ENCODE measurements at places on chromosomes 1 and 21. TPM values are rescaled to one million over a fixed set of nuclear protein-coding genes. Genes with fewer than 3 reads are reported as not detected.
A peak's percentile ranks its signal among the peaks of the same experiment; 100 is the strongest.

- H3K27me3 ChIP-seq: no peaks in the 10 kb centered on the region
- no peak overlapping the region for H3K4me3 ChIP-seq
- peaks cover 13% of the 10 kb centered on the region for H3K4me1 ChIP-seq
- no peaks in the 10 kb centered on the region for H3K36me3 ChIP-seq
Observed at GRCh38 chr21:35926003-35926740, 134.2 kb downstream of the SETD4 start.

GRCh38 chr1:32068957-32069588, 3.7 kb upstream of the TMEM39B start:
- no peaks in the 10 kb centered on the region for H3K27me3 ChIP-seq
- H3K36me3 ChIP-seq: no peaks in the 10 kb centered on the region
- no peak overlapping the region for H3K4me3 ChIP-seq
- peak; percentile 79 for DNase-seq

- H3K27me3 ChIP-seq: peaks cover 36% of the 10 kb centered on the region
- no peaks in the 10 kb centered on the region for H3K36me3 ChIP-seq
- DNase-seq: no peak
- no peak overlapping the region for H3K27ac ChIP-seq
- no peaks in the 10 kb centered on the region for H3K4me1 ChIP-seq
Observed at GRCh38 chr1:38783640-38784229, 75.8 kb downstream of the RRAGC start.

- H3K4me3 ChIP-seq: no peak overlapping the region
- H3K27me3 ChIP-seq: no peaks in the 10 kb centered on the region
- no peak for DNase-seq
Observed at GRCh38 chr21:31368361-31368760, 24.3 kb upstream of the TIAM1 start.

DNA sequence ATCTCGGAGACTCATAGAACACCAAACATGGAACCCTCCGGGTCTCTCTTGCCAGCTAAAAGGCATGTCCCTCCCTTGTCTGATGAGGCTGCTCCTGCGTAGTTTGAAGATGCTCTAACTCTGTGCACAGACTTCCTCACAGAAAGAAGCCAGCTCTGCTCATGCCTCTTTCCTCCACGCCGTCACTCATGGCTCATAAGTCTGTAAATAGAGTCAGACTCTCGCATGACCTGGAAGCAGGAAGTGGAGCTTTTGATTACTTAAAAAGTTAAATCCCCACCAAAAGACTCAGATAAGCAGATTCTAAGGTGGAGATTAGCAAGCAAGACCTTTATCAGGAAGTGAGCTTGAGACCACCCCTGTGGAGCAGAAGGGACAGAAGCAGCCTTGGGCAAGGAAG, 171.6 kb downstream of the TRIM33 start:
- H3K27me3 ChIP-seq: peaks cover 2% of the 10 kb centered on the region
- H3K4me1 ChIP-seq: no peaks in the 10 kb centered on the region
- DNase-seq: no peak
- H3K27ac ChIP-seq: no peak overlapping the region

GRCh38 chr21:40803101-40803500, 43.9 kb downstream of the DSCAM start:
- DNase-seq: no peak
- H3K4me1 ChIP-seq: no peaks in the 10 kb centered on the region
- no peak overlapping the region for H3K27ac ChIP-seq
- H3K36me3 ChIP-seq: no peaks in the 10 kb centered on the region

The FCMR gene
- not detected for total RNA-seq

DNA sequence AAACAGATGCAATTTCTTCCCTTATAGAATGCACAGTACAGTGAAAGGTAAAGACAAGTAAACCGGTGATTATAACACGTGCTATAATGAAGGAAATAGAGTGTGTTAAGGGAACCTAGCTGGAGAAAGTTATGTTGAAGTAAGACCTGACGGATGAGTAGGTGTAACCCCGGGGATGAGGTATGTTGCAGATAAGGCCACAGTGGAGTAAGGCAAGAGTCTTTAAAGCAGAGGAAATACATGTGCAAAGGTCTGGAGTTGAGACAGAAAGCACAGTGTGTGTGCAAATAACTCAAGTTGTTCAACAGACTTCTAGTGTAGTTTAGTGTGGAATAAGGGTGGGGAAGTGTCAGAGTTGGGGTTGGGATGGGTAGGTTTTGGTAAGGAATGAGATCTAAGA, 2.9 kb downstream of the DBT start:
- no peak overlapping the region for H3K4me3 ChIP-seq
- H3K27ac ChIP-seq: no peak overlapping the region
- no peaks in the 10 kb centered on the region for H3K36me3 ChIP-seq
- DNase-seq: no peak

DNA sequence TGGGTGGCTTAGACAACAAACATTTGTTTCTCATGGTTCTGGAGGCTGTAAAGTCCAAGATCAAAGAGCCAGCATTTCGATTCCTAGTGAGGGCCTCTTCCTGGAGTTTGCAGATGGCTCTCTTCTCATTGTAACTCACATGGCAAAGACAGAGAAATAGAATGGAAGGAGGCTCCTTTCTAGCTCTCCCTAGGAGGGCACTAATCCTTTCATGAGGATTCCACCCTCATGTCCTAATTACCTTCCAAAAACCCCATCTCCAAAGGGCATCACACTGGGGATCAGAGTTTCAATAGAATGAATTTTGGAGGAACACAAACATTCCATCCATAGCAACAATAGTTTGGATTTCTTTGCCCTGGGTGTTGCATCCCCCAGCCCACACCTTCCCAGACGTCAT, 247.3 kb downstream of the TTLL7 start:
- H3K4me3 ChIP-seq: no peak overlapping the region
- no peak overlapping the region for H3K27ac ChIP-seq
- no peak for DNase-seq
- H3K27me3 ChIP-seq: no peaks in the 10 kb centered on the region
- no peaks in the 10 kb centered on the region for H3K4me1 ChIP-seq
- no peaks in the 10 kb centered on the region for H3K36me3 ChIP-seq

- H3K36me3 ChIP-seq: no peaks in the 10 kb centered on the region
- no peak for DNase-seq
- H3K27me3 ChIP-seq: no peaks in the 10 kb centered on the region
- H3K4me1 ChIP-seq: no peaks in the 10 kb centered on the region
- H3K27ac ChIP-seq: no peak overlapping the region
Observed at GRCh38 chr1:160916666-160917065, 31.7 kb upstream of the ITLN1 start.

DNA sequence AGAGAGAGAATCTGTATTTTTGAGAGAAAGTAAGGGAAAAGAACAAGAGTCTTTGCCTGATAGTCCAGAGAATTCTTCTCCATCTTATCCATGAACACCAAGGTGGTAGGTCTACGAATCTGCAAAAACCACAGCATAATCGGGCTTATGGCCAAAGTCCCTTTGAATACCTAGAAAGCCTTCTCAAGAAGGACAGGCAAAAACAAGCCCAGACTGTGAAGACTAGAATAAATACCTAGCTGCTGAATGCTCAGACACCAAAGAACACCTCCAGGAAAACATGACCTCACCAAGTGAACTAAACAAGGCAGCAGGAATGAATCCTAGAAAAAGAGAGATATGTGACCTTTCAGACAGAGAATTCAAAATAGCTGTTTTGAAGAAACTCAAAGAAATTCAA, 79.2 kb downstream of the HFM1 start:
- no peaks in the 10 kb centered on the region for H3K4me1 ChIP-seq
- no peak overlapping the region for H3K4me3 ChIP-seq
- no peak for DNase-seq
- no peaks in the 10 kb centered on the region for H3K27me3 ChIP-seq
- no peaks in the 10 kb centered on the region for H3K36me3 ChIP-seq

DNA sequence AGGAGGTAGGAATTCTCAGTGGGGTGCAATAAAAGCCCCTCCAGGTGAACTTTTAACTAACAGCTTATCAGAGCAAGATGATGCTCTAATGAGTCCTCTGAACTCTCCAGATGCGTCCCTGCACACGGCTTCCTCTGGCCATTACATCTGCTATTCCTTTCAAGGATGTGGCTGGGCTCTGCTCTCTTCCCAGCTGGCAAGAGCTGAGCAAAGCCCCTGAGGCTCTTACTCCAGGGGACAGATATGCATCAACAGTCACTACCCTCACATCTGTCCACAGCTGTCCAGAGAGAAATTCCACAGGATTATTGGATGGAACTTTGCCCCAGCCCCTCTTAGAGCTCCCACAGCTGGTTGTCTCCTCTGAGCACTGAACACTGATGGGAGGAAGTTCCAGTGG, 267.8 kb downstream of the C1orf94 start:
- no peaks in the 10 kb centered on the region for H3K4me1 ChIP-seq
- no peak overlapping the region for H3K4me3 ChIP-seq
- no peaks in the 10 kb centered on the region for H3K27me3 ChIP-seq
- DNase-seq: no peak
- H3K27ac ChIP-seq: no peak overlapping the region

GRCh38 chr1:238710697-238711096, 675.7 kb upstream of the CHRM3 start:
- no peaks in the 10 kb centered on the region for H3K36me3 ChIP-seq
- H3K4me3 ChIP-seq: no peak overlapping the region
- no peak overlapping the region for H3K27ac ChIP-seq
- no peak for DNase-seq

The ZSWIM5 gene
- 1.1 TPM for total RNA-seq

GRCh38 chr1:155300553-155301329, 497 bp downstream of the PKLR start:
- H3K27ac ChIP-seq: no peak overlapping the region
- H3K36me3 ChIP-seq: no peaks in the 10 kb centered on the region
- peaks cover 2% of the 10 kb centered on the region for H3K27me3 ChIP-seq
- no peak for DNase-seq
- H3K4me3 ChIP-seq: no peak overlapping the region

DNA sequence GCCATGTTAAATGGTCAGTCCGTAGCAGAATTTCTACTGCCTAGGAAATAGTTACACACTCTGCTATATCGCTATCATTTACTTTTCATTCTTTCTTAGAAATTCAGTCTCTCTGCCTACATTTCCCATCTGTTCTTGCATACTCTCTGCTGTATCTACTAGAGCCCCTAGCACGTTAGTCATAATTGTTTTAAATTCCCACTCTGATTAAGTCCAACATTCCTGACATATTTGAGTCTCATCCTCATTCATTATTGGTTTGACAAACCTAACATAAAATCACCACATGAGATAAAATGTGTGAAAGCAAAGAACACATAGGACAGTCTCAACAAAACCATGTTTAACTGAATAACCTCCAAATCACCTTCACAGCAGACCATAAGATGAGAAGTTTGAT, 513.6 kb downstream of the PLPP3 start:
- H3K4me3 ChIP-seq: no peak overlapping the region
- peak; percentile 38 for DNase-seq
- H3K27me3 ChIP-seq: no peaks in the 10 kb centered on the region
- no peak overlapping the region for H3K27ac ChIP-seq

- DNase-seq: no peak
- H3K27me3 ChIP-seq: no peaks in the 10 kb centered on the region
- no peaks in the 10 kb centered on the region for H3K4me1 ChIP-seq
Observed at GRCh38 chr1:38686927-38687255, 172.7 kb downstream of the RRAGC start.

DNA sequence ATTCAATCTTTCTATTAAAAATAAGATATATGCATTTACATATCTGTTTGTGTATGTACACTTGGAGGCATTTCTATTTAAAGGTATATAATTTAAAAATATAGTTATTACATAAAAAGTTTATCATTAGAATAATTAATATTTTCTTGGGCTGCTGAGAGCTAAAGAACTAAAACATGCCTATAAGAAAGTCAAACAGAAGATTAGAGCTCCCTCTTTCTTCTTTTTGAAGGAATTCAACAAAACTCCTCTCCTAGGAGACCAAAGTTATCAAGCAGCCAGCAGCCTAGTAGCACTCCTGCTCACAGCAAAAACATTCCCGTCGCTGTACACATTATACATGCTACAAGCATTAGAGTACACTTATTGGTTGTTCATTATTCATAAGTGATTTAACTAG, 216.4 kb downstream of the VAV3 start:
- no peaks in the 10 kb centered on the region for H3K4me1 ChIP-seq
- no peaks in the 10 kb centered on the region for H3K36me3 ChIP-seq
- peak; percentile 71 for DNase-seq
- H3K27ac ChIP-seq: no peak overlapping the region
- H3K27me3 ChIP-seq: no peaks in the 10 kb centered on the region

The C1orf87 gene
- total RNA-seq: not detected

GRCh38 chr1:23699280-23700179, 7.9 kb downstream of the RPL11 start:
- no peak overlapping the region for H3K4me3 ChIP-seq
- peak; percentile 68 for DNase-seq
- peaks cover 33% of the 10 kb centered on the region for H3K4me1 ChIP-seq
- peaks cover 84% of the 10 kb centered on the region for H3K36me3 ChIP-seq
- H3K27me3 ChIP-seq: no peaks in the 10 kb centered on the region

The CXADR gene
- total RNA-seq: not detected

DNA sequence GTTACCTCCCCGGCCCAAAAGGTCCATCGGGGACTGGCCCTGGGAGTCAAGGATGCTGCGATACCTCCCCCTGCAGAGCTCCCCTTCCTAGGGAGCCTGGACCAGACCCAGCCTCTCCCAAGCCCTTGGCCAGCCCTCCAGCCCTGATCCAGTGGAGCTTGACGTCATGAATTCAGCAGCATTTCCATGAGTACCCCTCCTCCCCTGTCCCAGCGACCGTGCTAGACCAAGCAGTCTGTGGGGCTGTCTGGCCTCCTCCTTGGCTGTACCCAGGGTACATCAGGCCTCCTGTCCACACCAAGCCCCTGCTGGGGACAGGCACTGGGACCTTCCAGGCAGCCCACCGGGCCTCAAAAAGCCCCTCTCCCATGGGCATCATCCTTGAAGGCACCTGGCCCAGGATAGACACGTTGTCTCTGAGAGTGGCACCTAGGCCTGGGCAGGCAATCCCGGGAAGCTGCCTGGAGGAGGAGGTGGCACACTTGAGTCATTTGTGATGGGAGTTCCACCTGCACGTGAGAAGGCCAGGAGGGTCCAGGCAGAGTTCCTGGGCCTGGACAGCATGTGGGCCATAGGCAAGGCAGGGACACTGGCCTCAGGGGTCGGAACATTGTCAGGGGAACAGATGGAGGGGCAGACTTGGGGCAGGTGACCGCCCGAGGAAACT, 46.4 kb downstream of the WNT9A start:
- no peaks in the 10 kb centered on the region for H3K27me3 ChIP-seq
- DNase-seq: no peak
- no peaks in the 10 kb centered on the region for H3K36me3 ChIP-seq
- H3K4me1 ChIP-seq: no peaks in the 10 kb centered on the region
- H3K4me3 ChIP-seq: no peak overlapping the region

GRCh38 chr1:54219688-54220003, 19.7 kb downstream of the MRPL37 start:
- no peak for DNase-seq
- H3K27ac ChIP-seq: peak overlapping the region; percentile 83
- no peaks in the 10 kb centered on the region for H3K27me3 ChIP-seq
- peaks cover 19% of the 10 kb centered on the region for H3K4me1 ChIP-seq
- H3K4me3 ChIP-seq: no peak overlapping the region
